ENCODE measurements at places on chromosomes 13 and 19.

DNA sequence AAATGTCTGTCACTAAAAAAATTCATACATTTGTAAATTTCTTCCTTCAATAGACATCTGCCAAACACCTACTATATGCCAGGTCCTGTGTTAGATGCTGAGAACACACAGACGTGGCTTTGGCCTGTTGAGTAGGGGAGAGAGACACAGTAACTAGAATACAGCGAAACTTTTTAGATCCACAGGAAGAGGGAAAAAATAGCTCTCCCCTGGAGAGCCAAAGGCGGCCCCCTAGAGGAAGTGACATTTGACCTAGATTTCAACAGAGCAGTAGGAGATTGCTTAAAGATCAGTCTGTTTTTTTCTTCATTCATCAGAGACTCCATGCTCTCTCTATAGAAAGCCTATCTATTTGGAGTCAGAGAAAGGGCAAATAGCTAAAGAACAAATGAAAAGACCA, 11.3 kb downstream of the LCP1 start:
- no peak for DNase-seq

DNA sequence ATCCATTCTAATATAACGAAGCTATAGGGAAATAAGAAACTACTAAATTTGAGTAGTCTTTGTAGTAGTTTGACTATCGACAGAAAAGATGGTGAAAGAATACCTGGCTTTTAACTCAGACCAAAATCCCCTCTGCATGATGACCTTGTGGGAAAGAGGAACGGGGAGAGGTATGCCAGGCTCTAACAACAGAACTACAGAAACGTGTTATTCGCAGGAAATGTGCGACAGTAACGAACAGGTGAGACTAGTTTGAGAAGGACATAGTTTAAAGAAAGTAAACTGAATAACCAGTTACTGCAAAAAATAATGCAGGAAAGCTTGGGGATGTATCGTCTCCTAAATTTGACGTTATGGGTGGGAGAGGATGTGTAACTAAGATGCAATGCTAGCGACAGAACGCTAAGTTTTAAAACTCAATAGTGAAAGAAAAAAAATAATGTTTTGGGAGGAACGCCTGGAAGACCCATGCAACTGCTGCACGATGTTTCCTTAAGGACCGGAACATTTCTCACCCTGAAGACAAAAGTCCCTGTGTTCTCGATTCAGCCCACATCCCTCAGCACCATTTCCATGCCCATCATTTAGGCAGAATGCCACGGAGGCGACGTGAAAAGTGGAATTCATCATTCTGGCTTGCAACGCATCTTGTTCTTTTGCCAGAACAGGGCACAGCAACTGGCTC, 1.6 kb upstream of the RAP2A start:
- no peak for DNase-seq

DNA sequence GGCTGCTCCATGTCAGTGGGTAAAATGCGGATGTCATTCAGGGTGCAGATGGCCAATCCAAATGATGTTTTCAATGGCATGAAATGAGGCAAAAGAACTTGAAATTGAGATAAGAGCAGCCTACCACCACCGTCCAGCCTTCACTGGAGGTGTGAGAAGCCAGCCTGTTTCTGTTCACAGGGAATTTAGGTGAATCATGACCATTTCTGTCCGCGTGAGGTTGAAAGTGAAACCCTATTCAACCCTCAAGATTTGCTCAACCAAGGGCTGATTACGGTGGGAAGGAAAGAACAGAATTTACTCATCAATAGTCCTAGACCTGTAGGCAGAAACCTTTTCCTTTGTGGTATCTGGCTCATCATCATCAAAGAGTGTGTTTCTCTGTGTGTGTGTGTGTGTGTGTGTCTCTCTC, 370.7 kb downstream of the COG6 start:
- DNase-seq: no peak

- DNase-seq: peak; percentile 14
Observed at GRCh38 chr19:29277102-29277501, 64.2 kb upstream of the UQCRFS1 start.

- DNase-seq: peak; percentile 5
Observed at GRCh38 chr19:13621413-13621812, 115.1 kb upstream of the CACNA1A start.
